NT2/D1 (cell line): ENCODE measurements at places on chromosomes 2 and 18.

GRCh38 chr2:189661957-189662321 is 680 bp downstream of the ASNSD1 start:
- DNase-seq: no peak

- no peak for DNase-seq
Observed at GRCh38 chr2:232873909-232874641, 4.0 kb downstream of the SNORC start.

DNA sequence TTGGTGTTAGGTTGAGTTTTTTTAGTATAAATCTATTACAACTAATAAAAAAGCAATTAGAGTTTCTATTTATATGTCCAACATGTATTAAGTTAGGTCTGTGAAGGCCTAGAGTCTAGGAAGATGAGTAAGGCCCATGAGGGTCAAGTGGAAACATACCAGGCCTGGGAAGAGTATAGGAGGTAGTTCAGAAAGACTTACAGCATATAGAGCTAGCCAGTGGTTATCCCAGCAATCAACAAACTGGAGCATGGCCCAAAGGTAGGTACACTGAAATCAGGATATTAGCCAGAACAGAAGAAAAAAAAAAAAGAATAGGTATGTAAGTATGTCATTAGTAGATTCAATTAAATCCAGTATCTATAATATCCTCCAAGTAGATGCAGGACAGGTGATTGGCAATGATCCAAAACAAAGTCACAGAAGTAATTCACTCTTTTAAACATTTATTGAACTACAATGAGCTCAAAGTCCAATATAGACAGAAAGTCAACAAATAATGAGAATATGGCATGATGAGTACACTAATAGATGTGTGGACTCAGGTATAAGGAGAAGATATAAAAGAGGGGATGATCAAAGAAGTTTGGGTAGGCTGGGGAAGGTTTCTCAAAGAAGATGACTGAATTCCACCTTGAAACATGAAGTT is 70.3 kb downstream of the IKZF2 start:
- no peak for DNase-seq

- no peak for DNase-seq
Observed at GRCh38 chr2:149761611-149762010, 174.0 kb upstream of the MMADHC start.

DNA sequence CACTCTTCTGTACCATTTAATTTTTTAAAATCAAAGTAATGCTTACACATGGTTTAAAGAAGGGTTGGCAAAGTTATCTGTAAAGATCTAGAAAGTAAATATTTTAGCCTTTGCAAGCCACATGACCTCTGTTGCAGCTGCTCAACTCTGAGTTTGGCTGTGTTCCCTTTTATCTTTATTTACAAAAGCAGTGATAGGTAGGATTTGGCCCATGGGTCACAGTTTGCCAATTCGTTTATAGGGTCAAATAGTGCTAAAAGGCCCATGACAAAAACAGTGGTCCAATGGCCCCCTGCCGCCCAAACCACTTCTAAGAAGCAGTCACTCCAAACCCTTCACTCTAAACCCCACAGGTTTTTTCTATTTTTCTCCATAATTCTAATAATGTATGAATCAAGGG is 124.8 kb downstream of the PARD3B start:
- no peak for DNase-seq

GRCh38 chr2:186980787-186981550 is 132.0 kb upstream of the ZSWIM2 start:
- no peak for DNase-seq

DNA sequence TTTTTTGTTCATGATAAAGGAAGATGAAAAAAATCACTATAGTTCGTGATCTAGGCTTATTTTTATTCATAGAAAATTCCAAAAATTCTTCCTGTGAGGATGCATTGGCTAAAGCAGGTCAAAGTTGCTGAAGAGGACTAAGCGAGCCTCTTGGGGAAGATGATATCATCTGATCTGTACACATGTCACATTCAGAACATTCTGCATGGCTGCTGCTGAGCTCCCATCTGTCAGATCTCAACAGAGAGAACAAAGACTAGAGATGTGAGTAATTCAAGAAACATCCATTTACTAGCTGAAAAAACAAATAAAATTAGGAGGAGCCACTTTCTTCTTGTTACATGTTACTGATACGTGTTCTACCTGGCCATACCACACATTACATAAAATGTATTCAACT is 518.6 kb upstream of the FSIP2 start:
- DNase-seq: no peak
